ENCODE measurements at places on chromosomes 4 and X.

DNA sequence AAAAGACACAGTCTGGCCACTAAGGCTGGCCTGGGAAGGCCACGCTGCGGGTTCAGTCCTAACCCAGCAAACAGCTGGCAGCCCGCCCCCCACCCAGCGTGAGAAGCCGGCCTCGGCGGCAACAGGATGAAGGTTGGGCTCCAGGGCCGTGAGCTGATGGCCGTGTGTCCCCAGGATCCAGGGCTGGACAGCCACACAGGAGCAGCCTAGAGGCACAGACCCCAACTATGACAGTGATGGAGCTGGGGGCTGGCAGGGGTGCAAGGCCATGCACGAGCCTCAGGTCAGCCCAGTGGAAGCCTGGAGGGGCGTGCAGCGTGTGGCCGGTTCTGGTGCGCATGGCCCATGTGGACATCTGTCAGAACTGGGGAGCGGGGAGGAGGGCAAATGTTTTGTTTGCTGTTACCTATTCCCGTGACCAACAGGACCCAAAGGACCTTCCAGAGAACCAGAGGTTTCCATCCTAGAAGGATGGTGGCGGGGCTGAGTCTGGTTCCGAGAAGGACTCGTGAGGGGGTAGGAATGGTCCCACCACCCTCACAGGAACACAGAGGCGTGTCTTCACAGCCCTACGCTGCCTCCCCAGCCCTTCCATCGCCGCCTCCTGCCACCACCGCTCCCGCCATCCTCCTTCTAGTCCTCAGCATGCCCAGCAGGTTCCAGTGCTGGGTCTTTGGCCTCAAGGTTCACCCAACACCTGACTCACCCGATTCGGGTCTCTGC lies 46.5 kb downstream of the ZFYVE28 start:
- DNase-seq, result no peak

DNA sequence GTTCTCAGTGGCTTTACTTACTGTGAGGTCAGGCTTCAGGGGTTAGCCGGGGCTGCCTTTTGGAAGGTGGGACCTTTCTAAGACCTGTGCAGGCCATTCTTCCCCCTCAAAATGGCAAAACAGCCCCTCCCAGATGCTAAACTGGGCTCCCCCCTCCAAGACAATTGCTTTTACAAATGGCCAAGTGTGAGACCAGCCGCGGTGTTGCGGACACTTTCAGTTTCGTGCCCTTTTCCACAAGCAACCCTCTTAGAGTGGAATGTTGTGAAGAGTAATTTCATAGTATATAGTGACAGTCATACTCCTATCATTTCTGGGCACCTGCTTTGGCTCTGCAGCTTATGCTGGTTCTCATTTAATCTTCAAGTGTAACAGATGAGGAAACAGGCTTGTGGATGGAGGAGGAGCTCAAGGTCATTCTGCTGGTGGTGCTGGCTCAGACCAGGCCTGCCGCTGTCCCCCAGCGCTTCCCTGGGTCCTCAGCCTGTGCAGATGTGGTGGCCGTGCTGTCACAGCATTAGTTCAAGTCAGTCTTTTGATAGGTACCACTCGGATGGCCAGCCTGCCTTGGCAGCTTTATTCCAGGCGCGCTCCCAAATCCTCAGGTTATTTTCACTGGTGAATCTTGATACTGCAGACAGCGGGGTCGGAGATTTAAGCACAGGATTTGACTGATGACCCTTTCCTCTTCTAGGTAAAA lies 55.0 kb upstream of the TADA2B start:
- DNase-seq, result no peak

- no peak for DNase-seq
Observed at GRCh38 chr4:176778063-176778462, 14.7 kb downstream of the VEGFC start.

DNA sequence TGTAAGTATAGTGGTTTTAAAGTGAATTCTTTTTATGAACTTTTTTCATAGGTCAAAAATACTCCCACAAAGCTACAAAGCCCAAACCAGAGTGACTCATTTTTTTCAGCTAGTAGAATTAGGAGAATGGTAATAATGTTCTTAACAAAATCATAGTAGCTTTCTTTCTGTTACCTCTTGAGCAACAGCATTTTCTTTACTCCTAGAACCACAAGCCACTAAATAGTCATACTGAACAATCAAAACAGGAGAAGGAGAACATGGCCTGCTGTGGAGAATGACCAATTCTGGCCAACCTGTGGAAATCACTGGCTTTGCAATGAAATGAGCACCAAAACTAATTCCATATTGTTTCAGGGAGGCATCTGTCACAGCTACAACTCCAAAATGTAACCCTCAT lies 112.9 kb downstream of the AMMECR1 start:
- no peak for DNase-seq

GRCh38 chr4:48262926-48263325 lies 6.7 kb downstream of the TEC start:
- DNase-seq, result no peak
